ENCODE measurements at places on chromosomes 12 and 14.
A peak's percentile ranks its signal among the peaks of the same experiment; 100 is the strongest.

- no peaks in the 10 kb centered on the region for H3K4me1 ChIP-seq
- H3K27me3 ChIP-seq = peaks cover 27% of the 10 kb centered on the region
- no peak overlapping the region for H3K27ac ChIP-seq
- H3K4me3 ChIP-seq = no peak overlapping the region
Measured at GRCh38 chr14:94922595-94923239, 152.8 kb upstream of the GSC start.

DNA sequence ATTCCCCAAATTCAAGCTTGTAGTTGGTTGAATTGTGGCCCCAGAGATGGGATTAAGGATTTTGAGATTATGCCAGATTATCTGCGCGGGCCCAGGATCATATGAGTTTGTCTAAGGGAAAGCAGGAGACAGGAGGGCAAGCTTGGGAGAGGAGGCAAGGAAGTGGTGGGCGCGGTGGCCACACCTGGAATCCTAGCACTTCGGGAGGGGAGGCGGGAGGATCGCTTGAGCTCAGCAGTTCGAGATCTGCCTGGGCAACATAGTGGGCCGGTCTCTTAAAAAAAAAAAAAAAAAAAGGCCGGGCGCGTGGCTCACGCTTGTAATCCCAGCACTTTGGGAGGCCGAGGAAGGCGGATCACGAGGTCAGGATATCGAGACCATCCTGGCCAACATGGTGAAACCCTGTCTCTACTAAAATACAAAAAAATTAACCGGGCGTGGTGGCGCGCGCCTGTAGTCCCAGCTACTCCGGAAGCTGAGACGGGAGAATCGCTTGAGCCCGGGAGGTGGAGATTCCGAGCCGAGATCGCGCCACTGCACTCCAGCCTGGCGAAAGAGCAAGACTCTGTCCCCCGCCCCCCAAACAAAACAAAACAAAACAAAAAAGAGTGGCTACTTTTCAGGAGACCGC lies 881 bp upstream of the PUS1 start:
- no peak for DNase-seq
- peak overlapping the region; percentile 99 for H3K4me3 ChIP-seq
- H3K27ac ChIP-seq = peak overlapping the region; percentile 97
- H3K36me3 ChIP-seq = peaks cover 32% of the 10 kb centered on the region
- peaks cover 30% of the 10 kb centered on the region for H3K4me1 ChIP-seq
- no peaks in the 10 kb centered on the region for H3K27me3 ChIP-seq

GRCh38 chr14:36829547-36829946 lies 167.9 kb downstream of the PAX9 start:
- DNase-seq = no peak
- H3K27ac ChIP-seq = no peak overlapping the region
- no peak overlapping the region for H3K4me3 ChIP-seq
- H3K36me3 ChIP-seq = no peaks in the 10 kb centered on the region
- no peaks in the 10 kb centered on the region for H3K4me1 ChIP-seq
- no peaks in the 10 kb centered on the region for H3K27me3 ChIP-seq

GRCh38 chr12:105076913-105077312 lies 7.3 kb downstream of the ALDH1L2 start:
- H3K27ac ChIP-seq = no peak overlapping the region
- no peak overlapping the region for H3K4me3 ChIP-seq
- H3K4me1 ChIP-seq = no peaks in the 10 kb centered on the region
- peaks cover 36% of the 10 kb centered on the region for H3K27me3 ChIP-seq
- no peaks in the 10 kb centered on the region for H3K36me3 ChIP-seq

DNA sequence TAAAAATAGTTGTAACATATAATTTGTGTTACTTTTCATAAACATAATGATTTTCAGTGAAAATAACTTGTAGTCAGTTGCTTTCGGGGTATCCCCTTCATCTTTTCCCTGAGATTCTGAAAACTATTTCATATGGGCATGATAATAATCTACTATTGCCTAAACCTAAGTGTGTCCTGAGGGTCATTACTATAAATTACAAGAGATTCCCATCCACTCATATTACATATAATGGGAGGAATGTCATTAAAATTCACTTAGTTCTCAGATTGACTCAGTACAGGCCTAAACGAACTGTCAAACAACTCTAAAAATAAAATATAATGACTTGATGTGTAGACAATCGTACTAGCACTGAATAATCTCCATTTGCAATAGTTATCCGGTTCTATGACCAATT lies 72.7 kb downstream of the PTPRR start:
- no peaks in the 10 kb centered on the region for H3K36me3 ChIP-seq
- DNase-seq = no peak
- no peak overlapping the region for H3K4me3 ChIP-seq
- no peaks in the 10 kb centered on the region for H3K4me1 ChIP-seq
- H3K27ac ChIP-seq = no peak overlapping the region

- H3K4me1 ChIP-seq = peaks cover 68% of the 10 kb centered on the region
- peaks cover 40% of the 10 kb centered on the region for H3K36me3 ChIP-seq
- H3K27me3 ChIP-seq = no peaks in the 10 kb centered on the region
- DNase-seq = no peak
- peak overlapping the region; percentile 89 for H3K27ac ChIP-seq
- peak overlapping the region; percentile 54 for H3K4me3 ChIP-seq
Measured at GRCh38 chr12:96208801-96209549, 14.8 kb downstream of the ELK3 start.

DNA sequence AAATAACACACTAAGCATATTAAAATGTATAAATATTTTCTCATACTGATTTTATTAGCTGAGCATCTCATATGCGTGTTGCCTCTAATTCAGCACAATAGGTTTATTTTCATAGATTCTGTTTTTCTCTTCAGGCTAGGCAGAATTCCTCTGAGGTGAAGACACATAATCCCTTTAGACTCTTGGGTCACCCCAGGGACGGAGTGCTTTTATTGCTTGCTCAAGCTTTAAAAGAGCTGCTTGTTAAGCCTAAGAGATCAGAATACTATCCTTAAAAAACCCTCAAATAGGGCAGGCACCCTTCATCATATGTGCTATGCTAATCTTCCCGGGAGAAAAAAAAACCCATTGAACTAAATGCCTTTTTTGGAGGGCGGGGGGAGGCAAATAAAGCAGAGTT lies 390.1 kb downstream of the KCNH5 start:
- H3K4me3 ChIP-seq = no peak overlapping the region
- no peak for DNase-seq
- H3K36me3 ChIP-seq = no peaks in the 10 kb centered on the region
- H3K27ac ChIP-seq = no peak overlapping the region
- H3K4me1 ChIP-seq = no peaks in the 10 kb centered on the region

DNA sequence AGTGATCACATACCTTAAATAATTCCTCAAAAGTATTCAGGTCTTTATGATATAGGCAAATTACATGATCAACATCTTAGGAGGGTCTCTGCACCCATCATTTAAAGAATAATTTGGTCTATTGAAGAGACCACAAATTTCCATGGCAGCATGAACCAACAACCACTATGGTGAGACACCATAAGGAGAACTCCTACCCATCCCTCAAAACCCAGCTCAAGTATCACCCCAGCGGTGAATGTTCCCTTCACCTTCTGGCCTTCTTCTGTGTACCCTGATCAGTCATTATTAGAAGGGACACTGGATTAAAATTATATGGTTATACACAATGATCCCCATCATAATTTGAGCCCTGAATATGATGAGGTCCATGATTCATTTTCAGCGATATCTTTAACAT lies 81.5 kb downstream of the DICER1 start:
- no peak overlapping the region for H3K4me3 ChIP-seq
- no peaks in the 10 kb centered on the region for H3K4me1 ChIP-seq
- no peaks in the 10 kb centered on the region for H3K36me3 ChIP-seq

DNA sequence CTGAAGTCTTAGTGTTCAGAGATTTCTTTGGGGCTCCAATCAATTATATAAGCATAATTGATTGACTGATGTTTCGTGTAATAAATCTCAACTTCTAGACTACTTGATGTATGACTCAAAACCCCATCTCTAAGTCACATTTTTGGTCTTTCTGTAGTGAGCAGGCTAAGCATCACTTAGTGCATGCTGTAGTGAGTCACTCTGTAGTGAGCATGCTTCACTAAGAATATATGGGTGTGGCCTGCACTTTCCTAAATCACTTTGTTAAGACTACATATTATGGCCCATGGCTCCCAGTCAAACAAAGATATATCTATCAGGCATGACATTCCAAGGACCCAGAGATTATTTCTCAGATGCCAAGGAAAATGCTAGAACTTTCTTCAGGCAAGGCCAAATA lies 909.4 kb upstream of the LRFN5 start:
- peaks cover 2% of the 10 kb centered on the region for H3K36me3 ChIP-seq
- no peak for DNase-seq
- H3K4me3 ChIP-seq = no peak overlapping the region
- no peak overlapping the region for H3K27ac ChIP-seq
- H3K4me1 ChIP-seq = no peaks in the 10 kb centered on the region

- H3K4me3 ChIP-seq = peak overlapping the region; percentile 41
- DNase-seq = peak; percentile 60
- H3K4me1 ChIP-seq = peaks cover 78% of the 10 kb centered on the region
- H3K27ac ChIP-seq = peak overlapping the region; percentile 71
- H3K36me3 ChIP-seq = peaks cover 76% of the 10 kb centered on the region
- no peaks in the 10 kb centered on the region for H3K27me3 ChIP-seq
Measured at GRCh38 chr14:101843665-101844064, 82.2 kb downstream of the PPP2R5C start.

DNA sequence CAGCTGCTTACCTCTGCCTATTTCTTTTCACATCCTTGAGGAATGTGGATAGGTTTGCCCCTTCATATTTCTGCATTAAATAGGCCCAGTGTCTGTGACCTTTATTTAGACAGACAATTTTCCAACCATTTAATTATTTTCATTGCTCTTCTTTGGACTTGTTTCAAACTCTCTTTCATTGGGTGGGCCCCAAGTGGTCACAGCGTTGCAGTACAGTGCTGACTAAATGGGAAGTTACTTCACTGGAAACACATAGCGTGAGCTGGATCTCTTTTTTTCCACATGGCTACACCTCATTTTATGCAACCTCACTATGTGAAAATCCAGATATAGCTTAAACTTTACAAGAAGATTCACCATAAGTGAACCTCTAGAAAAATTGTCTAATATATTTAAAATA lies 438.9 kb downstream of the ADAMTS20 start:
- H3K36me3 ChIP-seq = no peaks in the 10 kb centered on the region
- H3K4me1 ChIP-seq = no peaks in the 10 kb centered on the region
- H3K27me3 ChIP-seq = no peaks in the 10 kb centered on the region

DNA sequence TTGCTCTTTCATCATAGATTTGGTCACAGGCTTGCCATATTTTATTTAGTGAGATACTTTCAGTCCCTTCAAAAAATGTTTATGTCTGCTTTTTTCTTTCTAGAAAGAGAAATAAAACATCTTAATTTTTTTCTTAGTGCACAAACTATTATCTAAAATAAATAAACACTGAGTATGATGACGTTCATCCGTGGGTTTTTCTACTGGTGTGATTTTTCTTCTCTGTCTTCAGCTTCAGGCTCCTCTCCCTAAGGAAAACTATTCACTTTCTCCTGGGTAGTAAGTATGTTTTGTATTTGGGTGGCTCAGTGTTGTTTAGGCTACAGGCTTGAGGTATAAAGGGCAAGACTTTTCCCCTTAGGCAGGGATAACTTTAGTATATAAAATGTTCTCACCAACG lies 154.7 kb downstream of the DACT1 start:
- H3K27ac ChIP-seq = no peak overlapping the region
- DNase-seq = no peak
- no peaks in the 10 kb centered on the region for H3K36me3 ChIP-seq
- no peak overlapping the region for H3K4me3 ChIP-seq
- no peaks in the 10 kb centered on the region for H3K27me3 ChIP-seq

- H3K27ac ChIP-seq = no peak overlapping the region
- peaks cover 5% of the 10 kb centered on the region for H3K4me1 ChIP-seq
- H3K4me3 ChIP-seq = no peak overlapping the region
- H3K27me3 ChIP-seq = peaks cover 49% of the 10 kb centered on the region
- H3K36me3 ChIP-seq = no peaks in the 10 kb centered on the region
- no peak for DNase-seq
Measured at GRCh38 chr12:109277899-109278762, 31.0 kb downstream of the FOXN4 start.

DNA sequence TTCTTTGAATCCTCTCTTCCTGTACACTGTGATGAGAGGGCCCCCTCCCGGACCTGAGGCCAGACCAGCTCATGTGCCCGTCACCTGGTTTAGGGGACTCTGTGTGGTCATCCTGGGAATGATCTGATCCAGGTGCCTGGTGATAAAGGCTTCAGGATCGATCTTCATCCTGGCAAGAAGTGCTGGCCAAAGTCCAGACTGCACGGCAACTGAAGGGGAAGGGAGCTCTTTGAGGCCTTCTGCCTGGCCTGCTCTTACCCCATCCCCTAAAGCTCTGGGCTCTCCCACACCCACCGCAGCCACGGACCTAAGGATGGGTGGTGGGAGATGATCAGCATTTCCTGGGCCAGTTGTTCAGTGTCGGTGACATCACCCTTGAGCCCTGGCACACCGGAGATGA lies 31.8 kb downstream of the GCN1 start:
- H3K27me3 ChIP-seq = no peaks in the 10 kb centered on the region
- no peak for DNase-seq
- H3K4me1 ChIP-seq = peaks cover 3% of the 10 kb centered on the region
- H3K36me3 ChIP-seq = peaks cover 60% of the 10 kb centered on the region

DNA sequence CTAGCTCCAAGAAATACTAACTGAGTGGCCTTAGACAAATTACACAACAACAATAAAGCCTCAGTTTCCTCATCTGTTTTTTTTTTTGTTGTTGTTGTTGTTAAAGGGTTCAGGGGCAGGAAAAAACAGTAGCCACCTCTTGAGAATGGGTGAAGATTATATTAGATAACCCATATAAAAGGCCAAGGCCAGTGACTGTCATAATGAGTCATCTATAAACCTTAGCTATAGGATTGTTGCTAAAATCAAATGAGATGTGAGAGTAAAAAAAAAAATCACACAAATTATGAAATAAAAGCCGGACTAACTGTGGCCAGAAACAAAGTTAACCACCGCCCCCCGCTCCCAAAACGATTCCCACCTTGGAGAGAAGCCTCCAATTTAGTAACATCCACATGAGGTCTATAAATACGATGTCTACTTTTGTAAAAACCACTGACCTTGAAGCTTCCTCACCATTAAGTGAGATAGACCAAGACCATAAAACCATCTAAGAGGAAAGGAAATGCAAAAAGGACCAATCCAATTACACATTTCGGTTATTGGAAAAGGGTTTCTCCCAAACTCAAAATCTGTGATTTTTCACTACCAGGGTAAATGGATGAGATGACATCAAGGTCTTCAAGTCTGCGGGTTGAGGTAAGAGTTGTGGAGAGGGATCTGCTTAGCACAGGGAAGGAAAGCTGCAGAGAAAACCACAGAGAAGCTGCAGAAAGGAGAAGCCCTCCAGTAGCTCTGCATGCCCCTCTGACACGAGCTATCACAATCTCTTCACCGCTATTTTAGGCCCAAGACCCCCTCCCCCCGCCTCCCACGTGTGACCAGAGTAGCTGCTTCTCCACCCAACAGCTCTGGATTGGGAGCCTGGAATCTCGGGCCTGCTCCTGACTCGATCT lies 1.0 kb downstream of the NAA25 start:
- peaks cover 25% of the 10 kb centered on the region for H3K36me3 ChIP-seq
- DNase-seq = no peak
- peaks cover 45% of the 10 kb centered on the region for H3K4me1 ChIP-seq
- H3K4me3 ChIP-seq = peak overlapping the region; percentile 97

GRCh38 chr14:76666746-76667145 lies 94.5 kb upstream of the VASH1 start:
- DNase-seq = no peak
- no peaks in the 10 kb centered on the region for H3K4me1 ChIP-seq
- no peak overlapping the region for H3K4me3 ChIP-seq
- H3K27me3 ChIP-seq = peaks cover 11% of the 10 kb centered on the region
- H3K36me3 ChIP-seq = no peaks in the 10 kb centered on the region
- no peak overlapping the region for H3K27ac ChIP-seq
